Fibroblast of skin of right biceps (primary cell): ENCODE measurements at places on chromosomes 1 and 21.

- no peak for DNase-seq
These were observed 77.7 kb upstream of the CACNA1E start for GRCh38 chr1:181405584-181405983.

DNA sequence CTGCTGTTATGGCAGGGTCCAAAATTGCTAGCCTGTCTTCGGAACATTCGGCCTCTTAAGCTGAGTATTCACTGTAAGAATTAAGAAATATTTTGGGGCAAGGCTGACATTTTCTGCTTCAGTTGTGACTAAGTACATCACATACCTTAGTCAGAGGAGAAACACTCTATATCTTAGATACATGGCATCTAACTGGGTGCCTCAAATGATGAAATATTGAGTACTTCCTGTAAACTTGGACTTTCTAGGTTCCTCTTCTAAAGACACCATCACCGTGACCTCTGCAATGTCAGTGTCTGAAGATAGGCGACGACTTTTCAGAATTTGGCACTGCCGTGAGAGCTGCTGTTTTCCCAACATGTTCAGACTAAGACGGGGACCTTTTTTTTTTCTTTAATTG lies 65.6 kb downstream of the PCBP3 start:
- peak; percentile 38 for DNase-seq

DNA sequence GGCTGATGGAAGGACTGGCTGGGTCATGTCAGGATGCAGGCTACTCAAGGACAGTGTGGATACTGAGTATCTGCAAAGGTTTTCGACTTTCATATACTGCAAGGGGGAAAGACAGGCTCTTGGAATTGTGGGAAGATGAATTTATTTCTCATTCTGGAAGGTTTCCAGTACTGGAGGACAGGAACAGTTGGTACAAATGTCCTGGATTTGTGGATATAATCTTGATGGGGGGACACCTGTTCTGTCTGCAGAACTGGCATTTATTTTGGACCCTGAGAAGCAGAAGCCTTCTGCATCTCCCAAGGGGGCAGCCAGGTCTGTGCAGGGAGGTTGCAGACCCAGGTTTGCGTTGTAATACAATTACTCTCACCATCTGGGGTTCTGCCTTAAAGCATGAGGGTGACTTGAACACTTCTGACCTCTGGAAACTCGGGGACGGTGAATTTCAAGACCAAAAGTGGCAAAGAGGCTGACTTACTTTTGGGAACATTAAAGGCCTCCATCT lies 65.8 kb downstream of the NOS1AP start:
- no peak for DNase-seq

DNA sequence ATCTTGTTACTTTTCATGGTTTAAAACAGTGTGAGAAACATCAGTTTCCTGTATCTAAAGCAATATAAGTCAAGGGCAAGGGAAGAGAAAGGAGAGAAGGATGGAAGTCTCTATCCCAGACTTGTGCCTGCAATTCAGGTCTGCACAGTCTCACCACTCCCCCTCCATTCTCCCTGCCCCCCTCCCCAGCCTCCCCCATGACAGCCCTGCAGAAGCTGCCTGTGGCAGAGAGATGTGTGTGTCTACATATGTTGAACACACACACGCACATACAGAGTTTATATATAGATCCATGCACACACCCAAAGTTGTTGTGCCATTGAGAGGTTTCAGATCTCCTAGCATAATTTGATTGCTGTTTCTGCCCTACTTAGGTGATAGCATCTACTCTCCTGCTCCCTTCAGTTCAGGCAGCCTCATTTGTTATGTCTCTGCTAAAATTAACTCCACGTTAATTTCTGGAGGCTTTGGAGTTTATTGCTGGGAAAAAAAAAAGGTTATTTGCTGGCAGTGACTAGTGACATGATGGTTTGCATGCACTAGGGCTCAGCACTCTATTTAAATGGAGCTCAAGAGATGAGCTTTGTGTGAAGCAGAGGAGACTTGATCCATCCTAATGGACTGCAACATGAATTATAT lies 124.9 kb upstream of the SMYD2 start:
- no peak for DNase-seq

DNA sequence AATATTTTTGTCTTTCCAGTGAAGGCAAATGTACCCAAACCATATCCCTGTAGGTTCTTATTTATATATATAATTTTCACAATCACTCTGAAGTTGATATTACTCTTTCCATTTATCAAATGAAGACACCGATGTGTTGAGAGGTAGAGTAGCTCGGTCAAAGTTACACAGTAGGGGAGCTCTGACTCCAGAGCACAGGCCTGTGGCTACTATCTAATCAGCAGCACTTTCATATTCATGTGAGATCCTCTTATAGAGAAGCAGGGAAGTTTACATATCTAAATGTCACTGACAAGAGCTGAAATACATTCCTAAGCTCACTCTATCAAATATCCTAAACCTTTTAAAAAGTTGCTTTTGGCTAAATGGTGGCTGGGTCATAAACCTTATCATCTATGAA lies 241.1 kb upstream of the B3GALT2 start:
- no peak for DNase-seq

- peak; percentile 92 for DNase-seq
These were observed 18.9 kb downstream of the ARHGEF16 start for GRCh38 chr1:3473381-3473844.

GRCh38 chr21:46027851-46028493 lies 46.4 kb downstream of the COL6A1 start:
- DNase-seq: no peak

DNA sequence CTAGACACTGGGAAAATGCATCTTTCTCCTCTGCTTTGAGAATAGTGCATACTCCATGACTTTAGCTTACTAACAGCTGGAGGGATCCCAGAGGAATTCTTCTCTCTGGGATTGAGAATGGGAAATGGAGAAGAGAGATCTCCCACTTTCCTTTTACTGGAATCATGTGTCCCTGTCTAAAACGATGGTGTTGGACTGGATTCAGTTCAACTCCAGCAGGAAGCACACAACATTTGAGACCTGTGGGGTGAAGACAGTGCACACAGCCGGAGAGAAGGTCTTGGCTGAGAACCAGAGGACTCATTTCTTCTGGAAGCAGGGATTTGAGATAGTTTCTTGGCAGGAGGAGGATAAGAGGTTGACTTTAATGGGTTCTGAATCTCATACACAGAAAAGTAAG lies 58.7 kb downstream of the TRABD2B start:
- peak; percentile 69 for DNase-seq

DNA sequence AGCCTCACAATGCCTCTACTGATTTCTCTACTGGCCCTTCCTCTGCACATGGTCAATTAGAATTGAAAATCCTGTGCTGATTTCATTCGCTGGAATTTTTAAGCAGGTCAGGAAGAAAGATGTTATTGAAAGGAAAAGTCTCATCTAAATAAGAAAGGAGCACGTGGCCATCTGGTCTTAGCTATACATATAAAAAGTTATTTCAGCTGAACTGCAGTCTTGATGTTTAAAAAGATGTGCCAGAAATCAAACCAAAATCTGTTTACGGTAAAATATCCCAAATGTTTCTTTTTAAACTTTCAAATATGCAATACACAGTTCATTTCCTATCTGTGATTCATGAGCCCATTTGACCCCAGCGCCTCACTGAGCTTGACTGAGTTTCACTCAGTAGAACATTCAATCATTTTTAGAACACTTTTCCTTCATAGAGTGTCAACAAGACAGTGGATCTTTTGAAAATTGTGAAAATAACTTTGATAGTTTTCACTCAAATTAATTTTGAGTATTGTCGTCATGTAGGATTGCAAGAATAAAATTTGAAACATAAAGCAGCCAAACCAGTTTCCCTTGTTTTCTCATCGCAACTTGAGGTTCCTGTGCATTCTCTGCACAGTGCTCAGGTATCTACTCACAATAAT lies 293.6 kb downstream of the PTPRC start:
- DNase-seq: peak; percentile 21

- DNase-seq: no peak
These were observed 147.2 kb downstream of the PEX14 start for GRCh38 chr1:10621906-10622305.

GRCh38 chr1:186722711-186723309 lies 42.6 kb upstream of the PTGS2 start:
- DNase-seq: peak; percentile 41

- DNase-seq: no peak
These were observed 411.1 kb upstream of the CXADR start for GRCh38 chr21:17101696-17102095.

DNA sequence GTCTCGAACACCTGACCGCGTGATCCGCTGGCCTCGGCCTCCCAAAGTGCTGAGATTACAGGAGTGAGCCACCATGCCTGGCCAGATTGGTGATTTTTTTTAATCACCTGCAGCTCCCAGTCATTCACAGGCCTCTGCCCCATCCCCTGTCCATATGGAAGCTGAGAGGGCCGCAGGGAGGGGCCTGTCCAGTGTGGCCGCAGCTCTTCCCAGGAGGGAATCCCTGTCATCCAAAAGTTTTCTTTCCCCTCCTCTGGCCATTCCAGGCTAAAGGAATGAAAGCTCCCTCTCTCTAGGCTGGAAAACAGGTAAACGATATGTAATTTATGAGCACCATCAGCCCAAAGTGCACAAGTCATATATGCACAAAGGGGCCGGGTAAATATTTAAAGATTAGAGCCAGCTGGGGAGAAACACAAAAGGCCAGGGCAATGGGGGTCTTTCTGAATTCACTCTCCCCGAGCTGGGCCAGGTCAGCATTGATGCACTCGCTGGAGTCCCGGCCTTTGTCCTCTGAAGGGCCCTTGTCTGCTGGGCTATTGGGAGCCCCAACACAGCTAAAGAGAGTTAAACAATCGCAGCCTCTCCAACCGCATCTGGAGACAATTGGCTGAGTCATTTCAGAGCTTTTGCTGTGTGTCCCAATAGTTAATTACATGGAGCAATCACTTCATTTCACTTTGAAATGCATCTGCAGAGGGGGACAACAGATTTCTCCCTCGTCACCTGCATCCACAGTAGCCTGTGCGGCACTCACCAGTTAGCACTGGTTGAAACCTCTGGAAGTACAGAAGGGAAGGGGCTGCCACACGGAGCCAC lies 3.8 kb upstream of the HES3 start:
- DNase-seq: peak; percentile 61

DNA sequence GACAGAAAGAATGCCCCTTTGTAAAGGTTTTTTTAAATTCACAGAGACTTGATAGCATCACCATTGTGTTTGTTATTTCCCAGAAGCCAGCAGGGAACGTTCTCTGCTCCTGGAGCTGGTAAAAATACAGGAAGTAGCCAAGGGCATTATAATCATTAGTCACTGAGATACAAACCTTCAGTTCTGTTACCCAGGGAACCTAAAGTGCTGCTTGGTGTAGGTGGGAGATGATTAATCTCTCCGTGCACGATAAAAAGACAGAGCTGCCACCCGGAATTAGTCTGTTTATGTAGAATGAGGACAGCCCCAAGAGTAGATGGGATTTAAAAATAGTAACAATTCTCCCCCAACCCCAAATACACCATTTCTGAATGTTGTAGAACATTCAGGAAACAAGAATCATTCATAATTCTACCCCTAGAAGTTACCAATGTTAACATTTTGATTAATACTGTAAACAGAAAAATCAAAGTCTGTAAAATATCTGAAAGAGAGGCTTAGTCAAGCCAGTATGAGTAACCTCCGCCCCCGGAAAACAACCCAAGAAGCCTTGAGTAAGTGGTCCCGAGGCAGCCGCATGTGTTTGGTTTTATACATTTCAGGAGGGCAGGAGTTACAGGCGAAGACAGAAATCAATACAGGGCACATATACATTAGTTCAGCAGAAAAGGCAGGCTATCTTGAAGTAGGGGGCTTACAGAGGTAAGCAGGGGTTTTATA lies 45.3 kb upstream of the CTBS start:
- DNase-seq: peak; percentile 80

GRCh38 chr1:93579891-93580290 lies 101.7 kb downstream of the BCAR3 start:
- peak; percentile 61 for DNase-seq

- DNase-seq: no peak
These were observed 87.0 kb downstream of the SYT14 start for GRCh38 chr1:210024996-210025395.

- DNase-seq: no peak
These were observed 146.0 kb upstream of the KIAA0040 start for GRCh38 chr1:175338387-175339135.

DNA sequence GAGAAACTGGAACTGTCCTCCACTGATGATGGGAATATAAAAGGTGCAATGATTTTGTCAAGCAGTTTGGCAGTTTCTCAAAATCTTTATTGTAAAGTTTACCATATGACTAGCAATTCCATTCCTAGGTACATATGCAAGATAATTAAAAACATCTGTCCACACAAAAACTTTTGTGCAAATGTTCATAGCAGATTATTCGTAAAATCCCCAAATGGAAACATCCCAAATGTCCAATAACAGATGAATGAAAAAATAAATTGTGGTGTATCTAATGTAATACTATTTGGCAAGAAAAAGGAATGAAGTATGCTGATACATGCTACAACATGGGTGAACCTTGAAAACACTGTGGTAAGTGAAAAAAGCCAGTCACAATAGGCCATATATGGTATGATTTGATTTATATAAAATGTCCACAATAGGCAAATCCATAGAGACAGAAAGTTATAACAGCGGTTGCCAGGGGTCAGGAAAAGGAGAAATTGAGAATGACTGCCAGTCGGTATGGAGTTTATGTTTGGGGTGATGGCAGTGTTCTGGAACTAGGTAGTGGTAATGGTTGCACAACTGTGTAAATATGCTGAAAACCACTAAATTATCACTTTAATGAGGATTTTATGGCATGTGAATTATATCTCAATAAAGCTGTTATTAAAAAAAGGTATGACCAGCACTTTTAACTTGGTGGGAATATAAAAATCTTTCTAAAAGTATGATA lies 81.7 kb upstream of the BEND5 start:
- DNase-seq: peak; percentile 67

GRCh38 chr1:20059847-20060246 lies 10.1 kb upstream of the PLA2G5 start:
- DNase-seq: no peak

DNA sequence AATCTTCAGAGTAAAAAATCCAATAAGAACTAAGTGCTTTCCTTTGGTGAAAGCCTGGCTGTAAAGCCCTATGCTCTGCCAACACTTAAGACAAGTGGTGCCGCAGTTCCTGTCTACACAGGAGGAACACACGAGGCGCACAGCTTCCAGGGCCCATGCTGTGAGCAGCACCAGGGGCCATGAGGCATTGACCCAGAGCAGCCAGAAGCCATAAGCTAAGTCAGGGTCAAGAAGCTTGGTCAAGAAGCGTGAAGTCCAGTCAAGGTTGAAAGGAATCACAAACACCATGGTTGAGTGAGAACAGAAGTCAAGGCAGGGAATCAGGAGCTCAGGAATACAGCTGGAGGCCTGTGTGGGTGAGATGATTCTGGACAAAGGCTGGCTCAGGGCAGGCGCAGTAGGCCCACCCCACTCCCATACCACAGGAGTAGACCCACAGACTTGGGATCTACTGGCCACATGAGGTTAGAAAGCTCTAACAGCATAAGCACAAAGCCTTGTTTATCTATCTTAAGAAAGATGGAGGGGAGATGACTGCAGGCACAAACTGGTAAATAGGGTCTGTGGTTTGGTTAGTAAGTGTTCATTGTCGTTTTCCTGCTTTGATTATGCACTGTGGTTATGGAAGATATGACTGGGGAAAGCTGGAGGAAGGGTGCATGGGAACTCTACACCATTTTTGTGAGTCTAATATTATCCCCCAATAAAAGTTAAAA lies 42.9 kb upstream of the RCAN3 start:
- no peak for DNase-seq

- DNase-seq: no peak
These were observed 49.7 kb upstream of the GFI1 start for GRCh38 chr1:92536211-92536979.

- DNase-seq: peak; percentile 90
These were observed 20.8 kb downstream of the ATP5PO start for GRCh38 chr21:33894736-33895288.

GRCh38 chr1:237705462-237705861 lies 185.3 kb downstream of the ZP4 start:
- DNase-seq: no peak
